ENCODE measurements at places on chromosomes 2 and 18.

- no peak for DNase-seq
Measured at GRCh38 chr2:65539633-65540032, 107.2 kb upstream of the SPRED2 start.

GRCh38 chr18:47756364-47757016, 174.0 kb downstream of the SMAD2 start:
- DNase-seq: peak; percentile 39

GRCh38 chr2:31197166-31197565, 20.1 kb downstream of the CAPN14 start:
- DNase-seq: no peak

GRCh38 chr2:123816203-123816602, 208.9 kb upstream of the CNTNAP5 start:
- DNase-seq: no peak

GRCh38 chr18:49247781-49248180, 212.7 kb downstream of the DYM start:
- no peak for DNase-seq

DNA sequence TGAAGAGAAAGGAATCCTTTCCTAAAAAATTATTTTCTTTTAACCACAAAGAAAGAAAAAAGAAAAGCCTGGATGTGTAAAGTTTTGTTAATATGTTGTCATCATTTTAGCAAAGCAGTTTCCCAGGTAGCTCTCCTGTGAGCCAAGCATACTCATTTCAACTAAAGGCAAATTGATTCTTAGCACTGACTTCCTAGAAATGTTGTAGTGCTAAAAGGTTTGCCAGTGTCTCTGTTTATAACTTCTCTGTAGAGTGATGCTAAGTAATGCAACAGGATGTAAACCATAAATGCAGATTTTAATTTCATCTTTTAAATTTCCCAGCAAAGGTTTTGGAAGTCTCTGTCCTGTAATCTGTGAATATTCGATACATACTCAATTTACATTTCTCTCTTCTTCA, 10.2 kb downstream of the GATA6 start:
- no peak for DNase-seq

DNA sequence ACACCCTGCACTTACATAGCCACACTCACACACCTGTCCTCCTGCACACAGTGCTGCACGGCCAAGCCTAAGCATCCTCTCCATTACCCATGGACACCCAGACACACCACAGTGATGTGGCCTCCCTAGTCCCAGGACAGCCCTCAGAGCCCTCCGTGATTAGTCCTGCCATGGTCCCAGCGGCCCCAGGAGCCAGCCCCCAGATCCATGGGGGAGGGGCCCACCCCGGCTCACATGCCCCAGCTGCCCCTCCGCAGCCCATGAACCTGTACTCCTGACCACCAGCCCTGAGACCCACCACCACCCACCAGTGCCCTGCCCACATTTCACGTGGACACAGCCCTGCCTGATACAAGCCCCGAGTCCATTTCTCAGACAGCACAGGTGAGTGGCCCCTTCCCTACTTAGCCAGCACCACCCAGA, 8.1 kb upstream of the DUSP2 start:
- no peak for DNase-seq

GRCh38 chr18:31050635-31051034, 8.1 kb upstream of the DSC3 start:
- no peak for DNase-seq

DNA sequence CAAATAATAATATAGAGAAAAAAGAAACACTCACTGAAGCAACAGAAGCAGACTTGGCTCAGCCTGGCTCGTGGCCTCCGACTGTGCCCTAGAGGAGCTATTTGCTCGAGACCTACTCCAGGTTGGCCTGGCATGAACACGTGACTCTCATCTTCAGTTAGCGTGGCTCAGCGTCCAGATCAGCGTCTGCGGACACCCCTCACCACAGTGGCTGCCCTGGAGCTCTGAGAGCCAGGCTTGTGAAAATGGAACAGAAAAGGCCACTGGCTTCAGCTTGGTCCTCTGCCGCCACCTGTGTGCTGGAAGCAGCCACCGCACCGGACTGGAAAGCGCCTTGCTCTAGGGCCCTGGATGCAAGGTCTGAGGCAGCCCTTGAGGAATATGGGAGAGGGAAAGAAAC, 1184.0 kb upstream of the GYPC start:
- no peak for DNase-seq

DNA sequence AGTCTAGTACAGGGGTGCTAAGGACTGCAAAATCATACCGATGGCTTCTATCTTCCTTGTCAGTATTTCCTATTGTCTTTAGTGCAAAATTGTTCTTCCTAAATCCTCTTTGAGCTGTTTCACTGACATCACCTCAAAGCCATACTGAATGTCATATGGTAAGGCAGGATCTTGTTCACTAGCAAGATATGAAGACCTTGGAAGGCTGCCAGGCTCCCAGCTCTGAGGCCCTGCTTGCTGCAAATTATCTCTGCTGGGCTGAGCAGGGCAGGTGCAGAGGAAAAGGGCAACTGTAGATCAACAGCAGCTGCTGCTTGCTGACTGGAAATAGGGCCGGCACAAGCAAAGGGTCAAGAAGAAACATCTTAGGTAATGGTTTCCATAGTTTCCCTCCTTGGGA, 58.2 kb downstream of the PMAIP1 start:
- DNase-seq: peak; percentile 69

DNA sequence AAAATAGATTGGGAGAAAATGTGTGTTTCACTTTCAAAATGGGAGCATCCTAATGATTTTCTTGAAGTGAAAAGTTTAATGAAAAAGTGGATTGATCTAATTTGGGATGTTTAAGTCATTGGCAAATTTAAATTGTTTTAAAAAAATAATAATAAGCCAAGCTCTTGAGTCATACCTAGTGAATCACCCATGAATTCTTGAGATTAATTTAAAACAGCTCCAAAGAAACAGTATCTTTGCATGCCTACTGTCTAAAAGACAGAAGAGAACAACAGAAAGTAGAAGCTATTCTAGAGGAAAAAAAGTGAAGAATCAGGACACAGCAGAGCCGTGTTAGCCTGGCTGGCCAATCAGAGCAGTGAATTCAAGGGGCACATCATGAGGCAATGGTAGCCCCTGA, 7.7 kb downstream of the ACVR1C start:
- DNase-seq: no peak

DNA sequence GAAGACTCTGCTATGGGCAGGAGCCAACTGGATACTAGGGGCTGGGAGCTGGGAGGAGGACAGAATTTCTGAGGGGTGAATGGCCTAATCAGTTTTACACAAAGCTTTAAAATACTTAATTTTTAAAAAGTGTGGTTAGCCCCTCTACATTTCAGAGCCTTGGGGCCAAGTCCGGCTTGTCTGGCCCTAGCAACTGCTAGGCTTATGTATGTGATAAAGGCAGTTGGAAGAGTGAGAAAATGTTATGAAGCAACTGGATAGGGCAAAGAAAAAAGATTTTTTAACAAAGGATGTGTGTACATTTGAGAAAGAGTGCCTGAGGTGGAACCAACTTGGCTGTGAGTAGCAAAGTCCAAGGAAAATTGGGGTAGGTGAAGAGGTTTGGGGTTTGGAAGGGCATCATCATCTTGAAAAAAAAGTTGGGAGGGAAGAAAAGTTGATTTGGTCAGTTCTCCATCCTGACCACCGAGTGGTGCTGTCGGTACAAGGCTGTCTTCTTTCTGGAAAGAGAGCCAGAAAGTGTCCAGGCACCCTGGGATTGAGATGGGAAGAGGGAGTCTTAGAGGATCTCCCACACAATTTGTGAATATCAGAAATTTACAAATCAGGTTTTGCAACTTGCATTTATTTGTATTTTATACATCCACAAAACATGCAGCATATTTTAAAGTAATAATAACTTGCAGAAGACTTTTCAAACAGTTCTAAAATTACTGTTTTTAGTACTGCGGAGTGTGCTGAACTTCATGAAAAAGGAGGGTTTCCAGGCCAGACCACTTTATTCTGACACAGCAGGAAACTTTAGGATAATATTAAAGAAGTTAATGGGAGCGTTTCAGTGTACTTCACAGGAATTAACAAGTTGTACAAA, 10.5 kb upstream of the CDK15 start:
- no peak for DNase-seq

GRCh38 chr2:140998017-140998416, 1132.8 kb downstream of the LRP1B start:
- no peak for DNase-seq

DNA sequence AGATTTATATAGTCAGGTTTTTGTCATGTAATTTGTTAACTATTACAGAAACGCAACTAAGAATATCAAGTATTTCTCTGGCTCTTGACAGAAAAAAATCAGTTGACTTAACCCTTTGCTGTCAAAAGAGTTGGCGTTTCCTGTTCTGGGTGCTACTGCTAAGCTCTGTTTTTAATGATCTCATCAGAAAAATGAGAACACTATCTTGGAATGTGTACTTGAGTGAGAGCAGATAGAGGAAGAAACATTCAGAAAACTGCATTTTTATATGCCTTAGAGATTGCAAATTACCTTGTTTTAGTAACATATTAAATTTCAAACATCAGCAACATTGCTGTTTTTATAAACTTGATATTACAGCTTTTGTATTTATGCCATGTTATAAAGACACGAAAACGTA, 297.9 kb downstream of the RDH14 start:
- no peak for DNase-seq

GRCh38 chr18:62425465-62426190, 97.2 kb upstream of the ZCCHC2 start:
- DNase-seq: peak; percentile 33

GRCh38 chr2:45121236-45121927, 112.1 kb upstream of the SIX2 start:
- no peak for DNase-seq

DNA sequence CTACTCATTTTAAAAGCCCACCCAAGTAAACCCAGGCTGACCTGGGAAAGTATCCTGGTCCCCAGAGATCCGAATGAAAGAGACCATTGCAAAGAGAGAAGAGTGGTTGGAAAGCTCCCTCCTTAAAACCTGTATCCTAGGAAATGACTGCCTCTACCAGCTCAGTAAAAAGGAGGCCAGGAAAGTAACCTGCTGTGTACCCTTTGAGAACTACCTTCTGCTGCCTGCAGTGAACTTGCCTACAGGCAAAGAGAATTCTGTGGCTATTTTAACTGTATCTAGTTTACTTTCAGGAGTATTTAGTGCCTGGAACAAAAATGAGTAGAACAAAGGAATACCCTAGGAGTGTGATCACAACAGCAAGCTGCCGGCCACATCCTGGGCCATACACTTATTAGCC, 641.7 kb upstream of the NRXN1 start:
- DNase-seq: no peak

- DNase-seq: no peak
Measured at GRCh38 chr2:104850361-104851290, 3.3 kb upstream of the POU3F3 start.

DNA sequence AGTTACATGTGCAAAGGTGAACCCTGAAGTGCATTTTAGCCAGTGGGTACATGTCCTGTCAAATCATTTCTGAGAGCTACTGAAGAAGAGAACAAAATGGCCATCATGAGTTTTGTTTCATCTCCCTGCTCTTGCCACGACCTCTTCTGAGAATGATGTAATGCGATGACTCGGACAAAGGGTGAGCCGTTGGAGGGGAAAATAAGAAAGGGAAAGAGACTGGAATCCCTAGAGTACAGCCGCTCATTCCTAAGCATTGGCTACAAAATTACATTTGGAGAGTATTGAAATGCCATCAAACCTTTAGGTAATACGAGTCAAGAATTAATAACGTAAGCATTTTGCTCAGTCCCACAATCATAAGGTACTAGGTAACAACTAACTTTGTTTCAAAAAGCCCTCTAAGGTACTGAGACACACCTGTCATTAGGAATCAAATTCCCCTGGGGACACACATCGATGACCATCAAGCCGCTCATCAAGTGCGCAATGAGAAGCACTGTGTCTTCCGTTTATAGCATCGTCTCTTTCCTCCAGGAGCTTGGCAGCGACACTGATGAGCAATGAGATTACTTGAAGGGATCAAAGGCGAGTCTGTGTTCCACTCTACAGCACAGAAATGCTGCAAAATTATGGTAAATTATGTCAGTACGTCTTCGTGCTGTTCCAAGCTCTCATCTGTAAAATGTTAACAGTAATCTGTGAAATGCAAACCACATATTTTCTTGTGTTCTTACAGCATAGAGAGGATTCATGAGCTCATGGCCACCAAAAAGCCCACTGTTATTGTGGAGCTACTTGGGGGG, 97.3 kb upstream of the PIEZO2 start:
- DNase-seq: no peak

- DNase-seq: no peak
Measured at GRCh38 chr2:150705357-150705756, 217.9 kb upstream of the RND3 start.

DNA sequence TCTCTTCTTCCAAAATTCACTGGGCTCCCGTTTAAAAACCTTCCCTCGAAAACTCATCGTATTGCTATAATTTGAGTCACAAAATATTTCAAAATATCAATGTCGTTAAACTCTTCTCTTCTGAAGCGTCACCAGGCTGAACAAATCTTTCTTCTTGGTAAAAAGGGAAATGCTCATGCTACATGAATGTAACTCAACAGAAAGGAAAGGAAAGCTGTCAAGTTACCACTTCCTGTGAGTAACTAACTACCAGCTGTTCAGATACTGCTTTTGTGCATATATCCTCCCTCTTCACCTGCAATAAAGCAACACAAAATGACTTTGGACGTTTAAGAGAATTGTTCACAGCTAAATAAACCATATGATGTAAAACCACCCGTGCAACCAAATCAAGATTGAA, 95.4 kb downstream of the DOCK10 start:
- DNase-seq: no peak

- no peak for DNase-seq
Measured at GRCh38 chr2:10790228-10790973, 22.2 kb downstream of the PDIA6 start.

DNA sequence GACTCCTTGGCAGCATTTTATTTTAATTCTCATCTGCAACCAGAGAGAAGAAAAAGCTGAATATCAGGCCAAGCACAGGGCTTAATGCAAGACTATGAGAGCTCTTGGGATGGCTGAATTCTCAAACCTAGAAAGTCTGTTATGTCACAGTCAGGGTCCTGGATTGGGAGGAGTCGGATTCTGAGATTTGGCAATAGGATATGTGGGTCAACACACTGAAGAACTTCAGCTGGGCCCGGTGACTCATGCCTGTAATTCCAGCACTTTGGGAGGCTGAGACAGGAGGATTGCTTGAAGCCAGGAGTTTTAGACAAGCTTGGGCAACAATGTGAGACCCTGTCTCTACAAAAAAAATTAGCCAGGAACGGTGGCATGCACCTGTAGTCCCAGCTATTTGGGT, 102.4 kb downstream of the COL3A1 start:
- no peak for DNase-seq

DNA sequence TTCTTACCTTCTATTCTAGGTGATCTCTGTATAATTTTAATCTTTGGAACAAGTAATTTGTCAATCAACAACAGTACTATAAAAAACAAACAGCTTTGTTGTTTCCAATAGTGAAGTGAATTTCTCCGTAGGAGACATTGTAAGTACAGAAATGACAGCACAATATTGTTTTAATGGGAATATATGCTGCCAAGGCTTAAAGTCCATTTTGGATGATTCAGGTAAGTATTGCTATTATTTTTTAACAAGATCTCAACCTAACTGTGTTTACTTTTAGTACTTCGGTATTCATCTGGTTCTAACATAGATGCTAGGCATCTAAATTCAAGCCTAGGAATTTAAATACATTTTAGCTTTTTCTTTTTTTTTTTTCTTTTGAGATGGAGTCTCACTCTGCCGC, 105.8 kb downstream of the MEP1B start:
- DNase-seq: no peak

- no peak for DNase-seq
Measured at GRCh38 chr2:19051203-19051831, 307.1 kb downstream of the OSR1 start.

- DNase-seq: no peak
Measured at GRCh38 chr2:122478771-122479170, 723.3 kb downstream of the TSN start.
